ENCODE measurements at places on chromosomes 11 and 22.

GRCh38 chr11:103798446-103798845, 238.0 kb upstream of the DDI1 start:
- no peak for DNase-seq

GRCh38 chr11:29159552-29160465, 857.0 kb downstream of the KCNA4 start:
- no peak for DNase-seq

DNA sequence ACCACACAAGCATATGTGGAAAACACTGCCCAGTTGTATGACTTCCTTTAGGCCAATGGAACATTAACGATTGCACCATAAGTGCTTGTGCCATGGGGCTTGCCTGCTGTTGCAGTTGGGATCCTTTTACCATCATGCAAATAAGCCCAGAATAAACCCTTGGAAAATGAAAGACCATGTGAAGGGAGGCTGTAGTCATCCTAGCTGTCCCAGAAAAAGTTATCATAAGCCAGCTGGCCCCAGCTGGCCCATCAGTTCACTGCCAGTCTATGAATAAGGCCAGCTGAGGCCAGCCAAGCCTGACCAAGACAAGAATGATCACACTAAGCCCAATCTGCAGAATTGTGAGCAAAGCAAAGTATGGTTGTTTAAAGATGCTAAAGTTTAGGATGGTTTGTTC, 253.9 kb upstream of the ARHGAP20 start:
- no peak for DNase-seq

GRCh38 chr22:44371741-44372525, 59.2 kb upstream of the SHISAL1 start:
- DNase-seq, result no peak

GRCh38 chr11:33885338-33886005, 6.4 kb downstream of the LMO2 start:
- no peak for DNase-seq

- DNase-seq, result no peak
Observed at GRCh38 chr11:122068141-122068540, 47.9 kb downstream of the BLID start.

- DNase-seq, result no peak
Observed at GRCh38 chr11:90805172-90805571, 582.3 kb upstream of the CHORDC1 start.

DNA sequence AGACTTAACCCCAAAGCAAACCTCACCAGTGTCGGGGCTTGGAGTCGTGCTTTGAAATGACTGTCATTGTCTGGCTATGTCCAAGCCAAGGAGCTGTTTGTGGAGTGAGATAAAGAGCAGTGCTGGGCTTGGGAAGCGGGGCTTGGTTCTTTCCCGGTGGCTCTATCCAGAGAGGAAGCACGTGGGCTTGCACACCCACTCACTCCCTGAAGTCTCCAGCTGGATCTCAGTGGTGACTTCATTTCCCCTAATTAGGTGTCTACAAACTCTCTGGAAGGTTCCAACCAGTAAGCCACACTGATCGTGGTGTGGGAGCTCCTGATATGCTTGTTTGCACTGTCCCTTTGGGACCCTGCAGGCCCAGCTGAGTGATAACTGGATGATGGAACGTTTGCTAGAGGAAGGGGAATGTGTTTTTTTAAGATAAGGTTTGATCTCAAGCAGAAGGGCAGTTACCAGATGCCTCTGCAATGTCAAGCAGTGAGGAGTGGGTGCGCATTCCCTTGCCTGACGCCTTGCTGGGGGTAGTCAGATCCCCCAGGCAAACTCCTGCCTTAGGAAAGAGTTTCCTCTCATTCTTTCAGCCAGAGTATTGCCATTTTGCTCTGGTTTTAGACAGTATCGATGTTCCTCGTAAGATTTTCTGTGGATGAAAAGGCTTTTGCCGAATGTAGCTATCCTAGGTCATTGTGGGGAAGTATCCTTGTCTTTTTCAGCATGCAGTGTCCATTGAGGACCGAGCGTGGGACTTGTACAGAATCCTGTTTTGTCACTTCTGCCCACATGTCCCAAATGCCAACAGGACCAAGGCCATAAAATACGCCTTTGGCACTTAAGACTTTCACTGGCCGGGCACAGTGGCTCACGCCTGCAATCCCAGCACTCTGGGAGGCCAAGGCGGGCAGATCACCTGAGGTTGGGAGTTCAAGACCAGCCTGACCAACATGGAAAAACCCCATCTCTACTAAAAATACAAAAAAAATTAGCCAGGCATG, 90.9 kb downstream of the MICAL2 start:
- no peak for DNase-seq

GRCh38 chr22:48335442-48336139, 1492.1 kb downstream of the BRD1 start:
- no peak for DNase-seq

DNA sequence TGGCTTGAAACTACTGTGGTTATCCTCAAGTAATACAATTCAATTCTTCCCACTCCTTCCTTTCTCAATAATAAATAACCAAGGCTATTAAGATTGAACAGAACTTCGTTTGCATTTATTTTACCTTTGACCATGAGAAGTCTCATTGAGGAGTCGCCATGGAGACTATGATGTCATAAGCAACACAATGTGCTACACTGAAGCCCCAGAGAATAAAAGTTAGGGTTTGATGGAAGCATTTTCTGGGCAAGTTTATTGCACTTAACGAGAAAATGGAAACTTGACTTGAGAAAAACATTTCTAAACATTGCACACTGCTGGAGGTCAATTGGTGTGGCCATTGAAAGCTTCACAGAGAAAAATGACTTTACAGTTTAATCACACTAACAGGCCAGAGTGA, 121.5 kb downstream of the FAM76B start:
- no peak for DNase-seq

DNA sequence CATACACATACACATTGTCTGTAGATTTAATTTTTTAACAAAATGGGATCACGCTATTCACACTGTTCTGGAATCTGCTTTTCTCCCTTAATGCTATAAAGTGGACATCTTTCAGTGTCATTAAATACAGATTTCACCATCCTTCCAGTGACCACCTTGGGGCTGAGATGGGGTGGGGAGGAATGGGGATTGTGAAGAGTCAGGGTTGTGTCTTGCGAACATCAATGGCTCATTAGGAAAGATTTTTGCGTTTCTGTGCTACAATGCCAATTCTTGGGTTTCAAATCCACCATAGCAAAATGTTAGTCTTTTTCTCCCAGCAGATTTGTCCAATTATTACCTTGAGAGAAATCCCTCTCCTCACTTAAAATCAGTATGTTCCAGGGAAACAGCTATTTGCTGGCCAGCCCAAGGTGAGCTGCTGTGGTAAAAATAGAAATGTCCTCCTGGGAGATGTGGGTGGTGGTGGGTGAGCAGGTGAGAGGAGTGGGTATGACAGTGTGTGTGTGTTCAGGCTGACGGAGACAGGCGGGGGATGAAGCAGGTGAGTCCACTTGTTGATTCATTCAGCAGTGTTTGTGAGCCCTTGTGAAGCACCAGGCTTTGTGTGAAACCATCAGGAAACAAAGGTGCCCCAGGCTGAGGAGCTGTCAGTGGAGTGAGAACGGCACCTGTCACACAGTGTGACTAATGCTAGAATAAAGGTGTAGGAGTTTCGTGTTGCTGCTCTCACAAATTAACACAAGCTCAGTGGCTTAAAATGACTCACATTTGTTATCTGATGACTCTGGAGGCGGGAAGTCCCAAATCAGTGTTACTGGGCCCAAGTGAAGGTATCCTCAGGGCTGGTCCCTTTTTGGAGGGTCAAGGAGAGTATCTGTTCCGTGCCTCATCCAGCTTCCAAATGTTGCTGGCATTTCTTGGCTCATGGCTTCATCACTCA, 1.7 kb upstream of the CBX6 start:
- DNase-seq, result no peak

DNA sequence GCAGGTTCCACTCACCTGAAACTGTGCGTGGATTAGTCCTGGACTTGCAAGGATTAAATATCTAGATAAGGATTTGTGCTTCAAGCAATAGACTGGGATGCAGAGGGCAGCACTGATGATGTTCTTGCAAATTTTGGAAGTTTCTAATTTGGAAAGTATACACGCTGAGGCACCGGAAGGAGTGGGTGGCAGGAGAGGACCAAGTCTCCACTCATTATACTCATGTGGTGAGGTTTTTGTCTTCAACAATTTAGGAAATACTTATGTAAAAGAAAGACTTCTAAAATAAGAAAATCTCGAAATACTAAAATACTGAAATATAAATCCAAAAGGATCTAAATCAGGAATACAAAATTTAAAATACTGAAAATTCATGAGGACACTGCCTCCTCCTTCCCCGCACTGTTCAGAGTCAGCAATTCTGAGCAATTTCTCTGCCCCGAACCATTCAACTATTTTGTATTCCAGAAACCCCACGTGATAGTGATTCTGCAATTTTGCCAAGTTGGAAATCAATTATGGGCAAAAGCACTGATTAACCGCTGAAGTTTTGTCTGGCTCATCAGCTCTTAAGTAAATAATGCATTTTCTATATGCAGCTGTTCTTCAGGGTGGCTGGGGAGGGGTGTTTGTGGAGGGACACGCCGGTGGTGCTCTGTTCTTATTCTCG, 47.0 kb upstream of the CLMP start:
- no peak for DNase-seq

Data from GM18507 (cell line).